ENCODE measurements at places on chromosomes 12 and 14.

DNA sequence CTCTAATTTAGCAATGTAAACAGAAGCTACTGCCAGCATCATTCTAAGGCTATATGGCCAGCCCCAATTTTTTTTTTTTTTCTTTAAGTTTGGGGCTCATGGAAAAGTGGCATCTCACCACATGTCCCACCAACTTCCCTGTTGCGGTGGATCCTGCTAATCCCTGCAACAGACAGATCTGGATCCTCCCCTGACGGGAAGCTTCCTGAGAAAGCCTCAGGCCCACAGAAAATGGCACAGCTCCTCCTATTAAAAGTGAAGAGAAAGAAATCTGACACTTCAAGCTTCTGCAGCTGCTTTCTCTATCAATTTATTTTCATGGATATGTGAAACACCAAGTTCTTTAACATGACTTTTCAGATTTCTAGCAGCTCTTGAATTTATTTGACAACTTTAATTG, 433.8 kb upstream of the DCN start:
- DNase-seq, result no peak

DNA sequence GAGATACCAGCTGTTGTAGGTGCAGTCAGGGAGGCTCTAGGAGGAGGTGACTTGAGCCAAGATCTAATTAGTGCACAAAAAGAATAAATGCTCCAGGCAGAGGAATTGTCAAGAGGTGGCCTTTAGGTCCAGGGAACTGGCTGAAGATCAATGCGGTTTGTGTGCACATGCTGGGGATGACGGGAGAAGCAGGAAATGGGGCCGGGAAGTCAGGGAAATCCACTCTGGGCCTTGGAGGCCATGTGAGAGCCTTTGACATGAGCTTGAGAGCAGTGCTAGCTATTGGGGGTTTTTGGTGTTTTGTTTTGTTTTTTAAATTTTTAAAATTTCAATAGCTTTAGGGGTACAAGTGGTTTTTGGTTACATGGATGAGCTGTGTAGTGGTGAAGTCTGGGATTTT, 67.4 kb downstream of the MVK start:
- no peak for DNase-seq

DNA sequence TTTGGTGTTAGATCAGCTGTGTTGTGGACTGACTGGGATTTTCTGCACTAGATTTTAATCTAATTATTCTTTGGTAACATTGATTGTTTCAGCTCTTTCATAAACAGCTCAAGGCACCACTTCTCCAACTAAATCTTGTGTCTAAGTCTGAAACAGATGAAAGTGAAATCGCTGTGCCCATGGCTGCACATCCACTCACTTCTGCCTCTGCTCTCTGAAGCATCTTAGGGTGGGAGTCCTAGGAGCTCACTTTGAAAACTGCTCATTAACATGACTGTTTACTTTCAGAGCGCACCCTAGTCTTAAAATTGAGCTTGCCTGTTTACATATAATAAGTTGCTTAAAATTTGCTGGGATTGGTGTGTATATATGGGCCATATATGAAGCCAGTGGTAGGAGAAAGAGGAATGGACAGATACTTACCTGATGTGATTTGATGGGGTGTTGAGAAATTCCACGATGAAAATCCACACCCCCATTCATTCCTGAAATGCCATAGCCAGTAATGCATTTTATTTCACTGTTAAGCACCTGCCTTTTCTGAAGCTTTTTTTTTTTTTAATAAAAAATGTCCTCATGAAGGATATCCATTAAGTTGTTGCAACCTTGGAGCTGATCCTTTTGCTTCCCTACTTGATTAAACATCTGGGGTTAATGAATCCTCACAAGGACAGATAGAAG, 52.8 kb downstream of the PPFIBP1 start:
- DNase-seq, result no peak

- DNase-seq, result no peak
Measured at GRCh38 chr12:53972152-53972702, 699 bp upstream of the HOXC11 start.

DNA sequence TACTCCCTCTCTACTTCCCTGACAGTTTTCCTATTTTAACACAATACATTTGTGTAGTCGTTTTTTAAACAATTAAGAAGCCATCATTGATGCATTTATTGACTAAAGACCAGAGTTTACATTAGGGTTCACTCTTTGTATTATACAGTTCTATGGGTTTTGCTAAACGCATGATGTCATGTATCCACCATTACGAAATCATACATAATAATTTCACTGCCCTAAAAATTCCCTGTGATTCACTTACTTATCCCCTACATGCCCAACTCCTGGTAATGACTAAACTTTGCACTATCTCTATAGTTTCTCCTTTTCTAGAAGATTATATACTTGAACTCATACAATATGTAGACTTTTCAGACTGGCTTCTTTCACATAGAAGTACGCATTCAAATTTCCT, 1016.5 kb upstream of the FOXG1 start:
- DNase-seq, result no peak

DNA sequence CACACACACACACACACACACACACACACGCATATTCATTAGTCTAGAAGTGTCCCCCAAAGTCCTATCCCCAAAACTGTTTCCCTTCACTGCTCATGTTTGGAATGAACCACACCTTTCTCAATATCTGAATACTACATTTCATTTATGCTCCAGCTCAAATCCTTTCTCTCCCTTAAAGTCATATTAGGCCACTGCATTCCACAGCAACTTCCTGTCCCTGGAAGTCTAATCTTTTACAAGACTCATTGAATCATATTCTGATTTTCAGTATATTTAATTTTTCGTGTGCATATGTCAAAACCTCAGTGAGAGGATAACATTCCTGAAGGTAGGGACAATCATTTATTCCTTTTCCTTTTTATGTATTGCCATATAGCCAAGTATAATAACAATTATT, 155.6 kb upstream of the LMNTD1 start:
- DNase-seq, result no peak

DNA sequence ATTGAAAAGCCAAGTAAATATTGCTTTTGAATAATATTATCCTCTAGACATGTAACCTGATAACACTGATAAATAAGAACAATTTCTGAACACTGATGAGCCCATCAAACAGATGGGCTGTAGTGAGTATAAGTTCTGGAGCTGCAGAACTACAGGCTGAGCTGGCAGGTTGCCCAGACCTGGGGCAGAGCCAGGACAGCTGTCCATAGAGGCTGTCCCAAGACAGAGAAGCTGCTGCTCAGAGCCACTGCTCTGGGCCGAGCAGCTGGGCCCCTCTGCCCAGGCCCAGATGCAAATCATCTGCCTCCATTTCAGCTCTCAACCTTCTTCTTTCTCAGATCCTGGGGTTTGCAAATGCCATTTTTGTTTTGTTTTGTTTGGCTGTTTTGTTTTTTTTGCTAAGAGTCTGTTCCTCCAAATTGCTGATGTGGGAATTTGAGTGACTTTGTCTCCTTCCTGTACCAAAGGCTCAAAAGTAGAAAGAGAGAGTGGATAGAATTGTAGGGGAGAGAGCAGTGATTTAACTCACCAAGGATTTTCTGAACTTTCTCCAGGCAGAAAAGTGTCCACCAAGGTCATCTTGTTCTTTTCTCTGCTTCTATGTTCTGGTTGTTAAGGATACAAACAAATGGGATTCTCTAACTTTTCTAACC, 4.0 kb upstream of the TESPA1 start:
- DNase-seq, result no peak

DNA sequence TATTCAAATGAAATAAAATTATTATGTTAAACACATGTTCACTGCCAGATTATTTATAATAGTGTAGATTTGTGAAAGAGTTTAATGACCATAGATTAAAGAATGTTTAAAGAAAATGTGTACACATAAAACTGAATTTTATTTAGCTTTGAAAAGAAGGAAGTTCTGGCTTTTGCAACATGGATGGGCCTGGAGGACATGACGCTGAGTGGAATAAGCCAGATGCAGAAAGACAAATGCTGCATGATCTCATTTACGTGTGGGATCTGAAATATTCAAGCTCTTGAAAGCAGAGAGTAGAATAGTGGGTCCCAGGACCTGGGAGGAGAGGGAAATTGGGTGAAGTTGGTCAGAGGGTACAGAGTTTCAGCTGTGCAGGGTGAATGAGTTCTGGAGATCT, 1261.2 kb downstream of the TMEM121 start:
- DNase-seq, result no peak

DNA sequence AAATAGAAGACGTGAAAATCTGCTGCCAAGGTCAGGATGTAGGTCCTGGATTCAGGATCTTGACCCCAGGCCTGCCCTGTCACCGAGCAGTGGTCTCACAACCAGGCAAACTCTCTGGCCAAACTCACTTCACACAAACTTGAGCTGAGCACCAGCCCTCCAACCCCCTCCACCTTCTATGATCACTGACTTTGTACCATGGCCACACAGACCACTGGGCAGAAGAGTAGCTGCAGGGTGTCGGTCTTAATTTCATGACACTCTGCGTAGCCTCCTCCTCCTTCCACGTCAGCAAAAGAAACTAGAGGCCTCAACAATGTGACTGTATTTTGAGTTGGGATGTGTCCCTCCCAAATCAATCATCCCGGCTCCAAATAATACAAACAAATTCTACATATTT, 7.2 kb upstream of the TBX3 start:
- DNase-seq, result no peak

GRCh38 chr14:93978735-93979134, 2.4 kb upstream of the ASB2 start:
- DNase-seq, result no peak

GRCh38 chr12:116091579-116091978, 185.9 kb downstream of the MED13L start:
- DNase-seq, result no peak

Data from COLO829 (cell line).